ENCODE measurements at places on chromosomes 16 and 17.

DNA sequence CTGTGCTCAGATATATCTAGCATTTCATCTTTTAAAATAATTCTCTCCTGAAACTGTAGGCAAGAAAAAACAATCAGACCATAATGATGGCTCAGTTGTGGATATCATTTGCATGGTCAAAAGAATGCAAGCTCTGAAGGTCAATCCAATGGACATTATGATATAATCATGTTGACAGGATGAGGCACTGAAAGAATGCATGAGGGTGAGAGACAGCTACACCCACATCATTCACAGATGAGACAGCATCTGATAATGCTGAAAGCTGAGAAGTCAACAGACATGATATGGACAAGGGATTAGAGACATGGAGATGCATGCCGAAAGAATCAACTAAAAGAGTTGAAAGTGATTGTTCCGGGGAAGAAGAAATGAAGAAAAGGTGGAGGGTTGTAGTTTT is 346.4 kb upstream of the CDH5 start:
- no peak for DNase-seq

DNA sequence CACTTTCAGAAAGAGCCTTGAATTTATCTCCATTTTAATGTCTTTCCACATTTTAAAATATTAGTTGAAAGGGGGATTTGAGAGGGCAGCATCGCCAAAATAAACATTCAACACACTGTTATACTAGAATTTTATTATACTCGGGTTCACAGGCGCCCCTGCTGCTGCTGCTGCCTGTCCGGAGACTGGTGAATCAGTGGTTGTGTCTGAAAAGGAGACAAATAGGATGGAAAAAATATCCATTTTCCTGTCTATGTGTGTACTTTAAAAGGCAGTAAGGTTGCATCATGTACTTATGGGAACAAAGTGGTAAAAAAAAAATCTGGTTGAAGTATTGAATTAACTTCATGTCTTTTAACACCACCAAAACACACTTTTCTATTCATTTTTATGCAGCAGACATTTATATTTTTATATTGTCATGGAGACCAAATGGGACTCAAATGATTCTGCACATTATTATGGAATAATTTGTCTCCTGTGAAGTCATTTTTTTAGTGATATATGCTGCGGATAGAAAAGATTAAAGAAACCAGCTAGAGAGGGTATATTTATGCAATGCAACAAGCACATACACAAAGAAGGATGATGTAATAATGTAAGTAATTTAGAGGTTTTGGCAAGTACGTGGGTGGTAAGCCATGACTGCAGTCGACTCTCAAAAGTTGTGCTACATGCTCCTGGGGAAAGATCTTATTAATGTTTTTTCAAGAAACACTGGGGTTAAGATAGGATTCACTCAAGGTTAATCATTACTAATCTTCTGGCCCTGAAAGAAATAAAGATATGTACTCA is 759.0 kb upstream of the SOX9 start:
- no peak for DNase-seq

- DNase-seq: no peak
Observed at GRCh38 chr16:72991211-72991610, 56.7 kb downstream of the ZFHX3 start.

DNA sequence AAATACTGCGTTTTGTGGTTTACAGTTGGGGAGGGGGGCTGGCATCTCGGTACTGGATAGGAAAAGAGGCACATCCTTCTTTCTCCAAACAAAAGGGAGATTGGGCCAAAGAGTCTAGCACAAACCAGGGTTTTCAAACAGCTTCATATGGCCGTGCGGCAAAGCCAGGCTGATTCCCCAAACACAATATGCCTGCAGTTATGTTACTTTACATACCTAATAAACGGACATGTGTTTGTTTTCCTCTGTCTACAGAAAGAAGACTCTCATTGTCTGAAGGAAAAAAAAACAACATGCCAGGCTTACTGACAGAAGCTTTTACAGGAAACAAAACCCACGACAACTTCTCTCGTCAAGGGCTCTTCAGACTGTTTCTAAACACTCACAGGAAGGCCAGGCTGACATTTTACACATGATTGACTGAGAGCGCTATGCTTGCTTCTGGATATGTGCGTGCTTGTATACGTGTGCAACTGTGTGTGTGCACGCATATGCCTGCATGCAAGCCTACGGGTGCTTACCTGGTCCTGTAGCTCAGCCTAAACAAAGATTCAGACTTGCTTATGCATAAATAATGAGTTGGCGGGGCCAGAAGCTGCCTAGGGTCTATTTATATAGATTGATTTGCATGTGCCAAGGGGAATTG is 461.0 kb upstream of the C16orf82 start:
- no peak for DNase-seq

- DNase-seq: no peak
Observed at GRCh38 chr16:47316442-47317015, 144.3 kb downstream of the ITFG1 start.

DNA sequence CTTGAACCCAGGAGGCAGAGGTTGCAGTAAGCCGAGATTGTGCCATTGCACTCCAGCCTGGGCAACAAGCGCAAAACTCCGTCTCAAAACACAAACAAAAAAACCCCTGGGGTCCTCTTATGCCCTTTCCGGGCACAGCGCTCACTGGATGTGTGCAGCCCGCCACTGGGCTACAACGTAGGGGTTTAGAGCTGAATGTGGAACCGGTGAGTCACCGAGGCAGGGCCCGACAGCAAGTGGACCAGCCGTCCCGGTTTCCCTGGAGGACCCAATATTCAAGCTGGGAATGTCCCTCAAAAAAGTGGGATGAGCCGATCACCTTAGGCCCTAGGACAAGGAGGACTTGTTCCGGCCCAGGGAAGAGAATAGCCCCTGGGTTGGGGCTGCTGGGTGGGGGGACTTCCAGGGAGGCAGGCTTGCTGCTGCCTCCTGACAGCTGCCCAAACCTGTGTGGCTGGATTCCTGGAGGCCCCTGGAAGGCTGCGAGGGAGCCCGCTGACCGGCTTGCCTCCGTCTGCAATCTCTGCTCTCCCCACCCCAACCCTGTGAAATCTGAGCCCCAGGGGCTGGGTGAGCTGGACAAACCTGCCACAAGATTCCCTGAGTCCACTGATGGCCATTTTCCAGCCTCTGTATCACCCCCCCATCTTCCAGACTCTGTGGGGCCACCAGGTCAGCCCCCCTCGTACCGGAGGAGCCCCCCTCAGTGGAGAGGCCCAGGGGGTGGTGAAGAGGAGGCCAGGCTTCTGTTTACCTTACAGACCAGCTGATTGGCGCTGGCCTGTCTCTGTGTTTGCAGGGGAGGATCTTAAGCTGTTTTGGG is 2.9 kb upstream of the CLDN9 start:
- no peak for DNase-seq

GRCh38 chr16:19888834-19889233 is 4.2 kb upstream of the GPRC5B start:
- DNase-seq: no peak

DNA sequence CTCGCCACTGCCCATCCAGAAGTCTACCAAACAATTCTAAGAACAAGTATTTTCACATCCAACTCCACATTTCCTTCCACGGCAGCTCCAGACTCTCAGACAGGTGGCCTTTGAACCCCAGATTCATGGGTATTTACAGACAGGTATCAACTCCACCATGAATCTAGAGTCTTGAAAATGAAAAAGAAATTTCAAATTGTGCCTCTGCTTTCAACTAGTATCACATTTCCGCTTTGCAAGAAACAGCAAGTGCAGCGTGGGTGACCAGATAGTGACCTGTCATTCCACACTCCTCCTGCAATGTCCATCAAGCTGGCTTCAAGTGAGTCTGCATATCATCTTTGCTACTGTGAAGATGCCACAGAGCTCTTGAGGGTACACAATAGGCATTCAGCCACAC is 232.4 kb upstream of the RPL38 start:
- no peak for DNase-seq

GRCh38 chr16:27285676-27286196 is 17.2 kb upstream of the NSMCE1 start:
- no peak for DNase-seq
